ENCODE measurements at places on chromosomes 2 and 18.

GRCh38 chr18:40687399-40687798 is 1267.6 kb upstream of the PIK3C3 start:
- DNase-seq: no peak

DNA sequence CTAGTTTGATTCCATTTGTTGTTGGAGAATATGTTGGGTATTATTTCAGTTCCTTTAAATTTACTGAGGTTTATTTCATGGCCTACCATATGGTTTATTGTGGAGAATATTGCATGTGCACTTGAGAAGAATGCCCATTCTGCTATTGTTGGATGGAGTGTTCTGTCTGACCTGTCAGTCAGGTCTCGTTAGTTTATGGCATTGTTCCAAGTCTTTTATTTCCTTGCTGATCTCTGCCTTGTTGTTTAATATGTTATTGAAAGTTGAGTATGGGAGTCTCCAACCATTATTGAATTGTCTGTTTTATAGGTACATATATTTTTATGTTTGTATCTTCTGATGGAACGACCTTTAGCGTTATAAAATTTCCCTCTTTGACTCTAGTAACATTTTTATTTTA is 86.3 kb downstream of the PTPN4 start:
- no peak for DNase-seq

- no peak for DNase-seq
These were observed 114.1 kb downstream of the CRIM1 start for GRCh38 chr2:36469710-36470109.

DNA sequence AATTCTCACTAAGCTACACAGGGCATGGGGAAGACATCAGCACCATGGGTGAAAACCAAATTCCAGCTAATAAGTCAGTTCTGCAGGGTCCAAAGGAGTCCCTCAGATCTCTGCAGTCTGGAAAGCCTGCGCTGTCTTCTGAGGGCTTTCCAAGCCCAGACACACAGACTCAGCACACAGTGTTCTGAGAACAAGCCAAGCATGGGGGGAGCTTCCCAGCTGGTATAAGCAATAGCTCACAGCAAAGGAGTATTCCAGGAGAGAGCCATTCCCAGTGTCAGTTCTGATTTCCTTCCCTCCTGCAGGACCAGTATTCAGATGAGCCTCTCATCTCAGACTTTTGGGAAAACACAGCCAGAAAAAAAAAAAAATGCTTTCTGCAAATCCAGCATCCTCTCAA is 370.8 kb downstream of the TNS1 start:
- no peak for DNase-seq

- DNase-seq: no peak
These were observed 110.9 kb upstream of the L3MBTL4 start for GRCh38 chr18:6525604-6526003.

DNA sequence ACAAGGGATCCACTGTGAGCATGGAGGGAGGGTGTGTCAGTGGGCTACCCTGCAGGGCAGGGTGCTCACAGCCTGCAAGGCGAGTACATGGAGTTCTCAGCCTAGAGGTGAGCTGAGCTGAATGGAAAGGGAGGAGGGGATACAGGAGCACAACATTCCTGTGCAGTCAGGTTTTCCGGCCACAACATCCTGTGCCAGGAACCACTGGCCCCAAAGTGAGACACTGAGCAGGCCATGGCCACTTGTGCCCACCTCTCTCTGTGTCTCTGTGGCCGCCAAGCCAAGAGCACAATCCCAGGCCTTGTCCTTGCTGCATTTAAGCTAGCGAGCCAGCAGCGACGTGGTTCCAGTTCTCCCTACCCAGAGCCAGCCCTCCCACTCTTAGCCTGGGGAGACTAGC is 6.1 kb downstream of the DOK1 start:
- DNase-seq: no peak

- no peak for DNase-seq
These were observed 25.7 kb downstream of the FANCL start for GRCh38 chr2:58215429-58215828.

- DNase-seq: no peak
These were observed 28.4 kb downstream of the TGIF1 start for GRCh38 chr18:3478262-3478978.
